Cerebellar nuclear complex (tissue), 1 donor: ENCODE measurements at places on chromosomes 16 and 17.

DNA sequence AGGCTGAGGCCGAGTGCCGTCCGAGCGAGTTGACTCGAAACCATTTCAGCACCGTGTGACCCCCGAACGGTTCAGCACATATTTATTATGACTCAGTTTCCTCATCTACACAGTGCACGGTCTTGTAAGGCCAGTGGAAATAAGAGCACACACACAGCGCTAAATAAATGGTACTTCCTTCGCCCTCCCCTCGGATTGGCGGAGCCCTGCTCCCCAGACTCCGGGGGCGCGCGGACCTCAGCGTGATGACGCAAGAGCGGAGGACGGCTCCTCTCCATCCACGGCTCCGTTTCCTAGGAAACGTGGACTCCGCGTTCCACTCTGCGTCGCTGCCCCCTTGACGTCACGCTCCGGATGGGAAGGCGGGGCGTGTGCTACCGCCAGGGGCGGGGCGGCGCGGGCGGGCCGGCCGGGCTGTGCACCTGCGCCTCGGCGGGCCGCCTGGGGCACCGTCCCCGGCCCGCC, at the start of gene PARD6A:
Gene PARD6A (plus strand): TSS at position 397 of the 465 bp plus-strand sequence. CDS start 79 bp downstream, outside the sequence.
- peak; percentile 97 for DNase-seq

GRCh38 chr16:50261160-50261706, 5.1 kb upstream of the ADCY7 start:
- no peak for DNase-seq

- no peak for DNase-seq
Observed at GRCh38 chr17:65750631-65751115, 189.2 kb upstream of the AXIN2 start.

GRCh38 chr16:77579351-77579891, 142.9 kb upstream of the NUDT7 start:
- no peak for DNase-seq

GRCh38 chr16:68732042-68732680, 4.9 kb upstream of the CDH1 start:
- no peak for DNase-seq

- no peak for DNase-seq
Observed at GRCh38 chr17:63132459-63132911, 166.4 kb downstream of the TANC2 start.

DNA sequence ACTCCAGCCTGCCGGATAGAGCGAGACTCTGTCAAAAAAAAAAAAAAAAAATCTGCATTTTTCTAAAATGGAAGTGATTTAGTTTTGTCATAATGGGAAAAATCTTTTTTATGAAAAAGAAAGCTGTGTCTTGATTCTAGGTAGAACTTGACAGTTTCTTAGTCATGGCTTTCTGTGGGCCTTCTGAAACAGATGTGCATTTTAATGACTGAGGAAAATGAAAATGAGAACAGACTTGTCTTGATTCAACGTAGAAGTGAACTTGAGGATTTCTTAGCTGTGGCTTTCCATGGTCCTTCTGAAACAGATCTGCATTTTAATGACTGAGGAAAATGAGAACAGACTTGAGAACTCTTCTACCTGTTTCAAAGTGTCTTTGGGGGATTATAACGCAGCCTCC, 171.7 kb downstream of the VPS53 start:
- no peak for DNase-seq

- DNase-seq: no peak
Observed at GRCh38 chr17:51275381-51275780, 15.0 kb downstream of the UTP18 start.

DNA sequence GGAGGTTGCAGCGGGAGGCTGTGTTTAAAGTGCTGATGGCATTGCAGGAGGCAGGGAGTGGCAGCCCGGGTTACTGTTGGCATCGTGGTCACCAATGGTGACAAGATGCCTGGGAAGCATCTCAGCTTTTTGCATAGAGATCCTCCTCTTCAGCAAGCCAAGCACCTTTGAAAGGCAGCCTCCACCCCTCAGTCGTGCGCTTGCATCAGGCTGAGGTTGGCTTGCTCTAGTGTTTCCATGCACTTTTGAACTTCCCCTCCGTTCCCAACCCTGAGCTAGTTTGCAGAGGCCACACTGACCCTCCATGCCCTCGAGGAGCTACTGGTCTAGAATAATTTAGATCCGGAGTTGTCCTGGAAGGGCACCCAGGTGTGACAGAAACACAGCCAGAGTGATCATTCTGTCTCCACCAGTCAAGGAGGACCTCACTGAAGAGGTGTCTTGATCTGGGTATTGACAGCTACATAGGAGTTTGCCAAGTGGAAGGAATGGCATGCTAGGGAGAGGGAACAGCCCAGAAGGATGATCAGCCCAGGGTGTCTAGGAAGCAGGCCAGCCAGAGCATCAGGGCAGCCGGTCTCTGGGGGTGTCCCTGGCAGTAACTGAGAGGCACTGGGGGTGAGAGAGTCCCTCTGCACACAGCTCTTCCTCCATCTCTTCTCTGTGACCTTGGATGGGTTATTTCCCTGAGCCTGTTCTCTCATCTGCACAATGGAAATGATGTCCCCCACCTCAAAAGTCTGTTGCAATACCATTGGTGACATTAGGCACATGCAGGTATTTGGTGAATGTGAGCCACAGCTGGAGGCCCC, 7.7 kb downstream of the BEAN1 start:
- DNase-seq: no peak

DNA sequence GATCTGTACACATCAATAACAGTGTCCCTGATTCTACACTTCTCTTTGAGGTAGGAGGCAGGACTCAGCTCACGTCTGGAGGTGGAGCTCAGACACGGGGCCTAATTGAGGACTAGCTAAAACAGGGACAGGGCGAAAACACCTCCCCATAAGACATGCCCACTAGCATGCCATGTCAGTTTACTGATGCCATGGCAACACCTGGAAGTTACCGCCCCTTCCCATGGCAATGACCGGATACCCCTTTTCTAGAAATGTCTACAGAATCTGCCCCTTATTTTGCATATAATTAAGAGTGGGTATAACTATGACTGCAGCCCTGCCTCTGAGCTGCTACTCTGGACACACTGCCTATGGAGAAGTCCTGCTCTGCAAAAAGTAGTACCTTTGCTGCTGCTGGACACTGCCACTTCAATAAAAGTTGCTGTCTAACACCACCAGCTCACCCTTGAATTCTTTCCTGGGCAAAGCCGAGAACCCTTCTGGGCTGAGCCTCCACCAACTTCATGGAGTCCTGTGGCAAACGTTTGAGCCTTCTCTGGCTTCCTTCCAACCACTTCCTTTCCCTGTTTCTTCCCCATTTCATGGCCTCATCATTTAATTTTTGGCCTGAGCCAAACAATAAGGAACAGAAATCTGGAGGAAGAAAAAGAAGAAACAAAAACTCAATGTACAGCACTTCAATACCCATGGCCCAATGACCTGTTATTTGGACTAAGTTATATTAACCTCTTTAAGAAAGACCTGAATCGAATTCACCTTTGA, 21.0 kb downstream of the PHB1 start:
- DNase-seq: no peak

DNA sequence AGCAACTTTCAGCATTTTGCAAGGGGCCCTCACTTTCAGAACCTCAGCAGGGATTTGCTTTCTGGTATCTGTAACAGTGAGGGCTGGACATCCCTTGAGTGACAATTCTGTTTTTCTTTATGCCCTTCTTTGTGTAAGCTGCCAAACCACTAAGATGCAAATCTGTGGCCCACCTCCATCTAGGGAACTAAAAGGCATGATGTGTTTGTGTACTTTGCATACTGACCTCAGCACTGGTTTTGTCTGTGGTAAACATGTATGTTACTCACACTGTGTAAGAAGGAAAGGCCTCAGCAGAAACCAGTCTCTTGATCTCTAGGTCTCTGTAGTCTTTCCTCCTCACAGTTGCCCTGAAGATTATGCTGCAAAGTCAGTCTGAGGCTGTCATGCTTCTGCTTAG, 396.6 kb upstream of the DYNLRB2 start:
- no peak for DNase-seq

- DNase-seq: no peak
Observed at GRCh38 chr17:3763777-3764170, 37.2 kb downstream of the ITGAE start.

DNA sequence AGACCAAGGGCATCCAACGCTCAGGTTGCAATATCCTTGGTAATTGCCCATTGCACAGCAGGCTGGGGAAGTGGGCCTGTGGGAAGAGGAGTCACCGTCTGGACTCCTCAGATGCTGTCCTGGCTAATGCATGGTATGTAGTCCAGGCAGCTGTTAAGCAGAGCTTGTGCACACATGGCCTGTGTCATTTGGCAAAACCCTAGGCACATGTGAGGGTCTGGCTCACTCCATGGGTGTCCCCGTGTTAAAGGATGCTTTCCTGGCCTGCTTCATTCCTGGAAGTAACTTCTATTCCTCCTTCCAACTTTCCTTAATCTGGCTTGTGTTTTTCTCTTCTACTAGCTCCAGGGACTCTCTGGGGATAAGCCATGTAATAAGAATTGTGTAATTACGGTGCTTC, 378.0 kb upstream of the CA10 start:
- no peak for DNase-seq

DNA sequence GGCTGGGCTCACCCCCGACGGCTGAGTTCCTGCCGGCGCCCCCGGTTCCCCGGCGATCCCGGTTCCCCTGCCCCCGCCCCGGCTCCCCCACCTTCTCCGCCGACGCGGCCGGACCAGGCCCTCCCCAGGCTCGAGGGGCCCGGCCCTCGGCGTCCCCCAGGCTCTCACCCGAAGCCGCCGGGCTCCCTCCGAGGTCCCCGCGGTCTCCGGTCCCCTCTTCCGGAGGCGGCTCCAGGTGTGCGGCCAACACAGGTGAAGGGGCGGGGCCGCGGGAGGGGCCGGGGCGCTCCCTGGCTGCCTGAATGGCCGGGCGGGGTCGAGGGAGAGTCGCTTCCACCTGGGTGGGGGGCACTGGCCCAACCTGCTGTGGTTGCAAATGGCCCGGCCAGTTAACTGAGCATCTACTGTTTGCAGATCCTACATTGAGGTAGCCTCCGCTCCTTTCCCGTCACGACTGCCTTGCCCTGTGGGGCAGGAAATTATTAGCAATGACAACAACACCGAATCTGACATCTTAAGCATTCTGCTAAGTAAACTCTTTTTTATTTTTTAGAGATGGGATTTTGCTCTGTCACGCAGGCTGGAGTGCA, at the start of gene BICDL2:
Gene BICDL2 (minus strand): TSS at position 219 of the 590 bp plus-strand sequence. CDS start 1,448 bp downstream, outside the sequence.
- DNase-seq: no peak

DNA sequence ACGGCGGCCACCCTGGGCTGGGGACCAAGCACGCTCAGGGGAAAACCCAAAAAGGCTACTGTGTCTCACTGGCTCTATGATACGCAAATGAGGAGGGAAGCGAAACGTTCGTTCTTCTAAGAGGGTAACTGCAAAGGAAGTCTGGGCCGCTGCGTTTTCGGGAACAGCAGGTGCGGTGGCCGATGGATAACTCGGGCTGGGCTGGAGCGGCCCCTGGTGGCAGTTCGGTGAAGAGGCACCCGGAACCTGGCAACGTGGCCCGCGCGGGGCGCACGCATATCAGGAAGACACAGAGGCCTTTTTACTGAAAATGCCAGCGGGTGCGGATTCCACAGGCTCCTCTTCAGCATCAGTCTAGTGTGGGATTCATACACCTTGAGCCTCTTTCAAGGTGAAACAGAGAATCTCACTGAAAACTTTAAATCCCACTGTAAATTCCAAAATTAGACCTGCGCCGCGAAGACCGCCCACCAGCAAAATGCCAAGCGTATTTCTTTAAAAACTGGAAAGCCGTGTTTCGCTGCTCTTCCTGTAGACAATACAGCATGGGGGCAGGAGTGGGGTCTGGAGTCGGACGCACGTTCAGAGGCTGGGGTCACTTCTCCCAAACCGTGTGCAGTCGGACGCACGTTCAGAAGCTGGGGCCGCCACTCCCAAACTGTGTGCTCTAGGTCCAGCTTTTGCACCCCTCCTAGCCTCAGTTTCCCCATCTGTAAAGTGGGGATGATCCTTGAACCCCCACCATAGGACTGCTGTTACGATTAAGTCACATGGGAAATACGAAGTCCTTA, 44.4 kb upstream of the METTL9 start:
- peak; percentile 67 for DNase-seq

GRCh38 chr17:2433696-2434095, 32.8 kb upstream of the MNT start:
- no peak for DNase-seq

DNA sequence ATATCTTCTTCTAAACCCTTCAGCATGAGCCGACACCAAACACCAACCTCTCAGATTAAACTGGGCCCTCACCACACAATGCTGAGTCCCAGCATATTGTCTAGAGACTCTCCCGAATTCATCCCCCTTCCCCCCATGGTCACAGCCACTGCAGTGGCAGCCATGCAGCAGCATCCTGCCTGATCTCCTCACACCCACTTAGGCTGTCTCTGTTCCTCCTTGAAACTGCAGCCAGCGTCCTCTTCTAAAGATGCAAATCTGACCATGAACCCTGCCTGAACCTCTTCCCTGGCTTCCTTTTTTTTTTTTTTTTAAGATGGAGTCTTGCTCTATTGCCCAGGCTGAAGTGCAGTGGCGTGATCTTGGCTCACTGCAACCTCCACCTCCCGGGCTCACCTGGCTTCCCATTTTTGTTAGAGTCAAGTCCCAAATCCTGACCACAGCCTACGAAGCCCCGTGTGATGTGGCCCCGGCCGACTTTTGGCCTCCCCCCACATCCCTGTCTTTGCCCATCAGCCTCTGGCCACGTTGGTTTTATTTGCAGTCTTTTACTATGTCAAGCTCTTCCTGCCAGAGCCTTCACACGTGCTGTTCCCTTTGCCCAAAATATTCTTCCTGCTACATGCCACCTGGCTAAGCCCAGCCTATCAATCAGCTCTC, 2.8 kb downstream of the FA2H start:
- no peak for DNase-seq

- no peak for DNase-seq
Observed at GRCh38 chr17:11296994-11297393, 56.0 kb downstream of the SHISA6 start.

DNA sequence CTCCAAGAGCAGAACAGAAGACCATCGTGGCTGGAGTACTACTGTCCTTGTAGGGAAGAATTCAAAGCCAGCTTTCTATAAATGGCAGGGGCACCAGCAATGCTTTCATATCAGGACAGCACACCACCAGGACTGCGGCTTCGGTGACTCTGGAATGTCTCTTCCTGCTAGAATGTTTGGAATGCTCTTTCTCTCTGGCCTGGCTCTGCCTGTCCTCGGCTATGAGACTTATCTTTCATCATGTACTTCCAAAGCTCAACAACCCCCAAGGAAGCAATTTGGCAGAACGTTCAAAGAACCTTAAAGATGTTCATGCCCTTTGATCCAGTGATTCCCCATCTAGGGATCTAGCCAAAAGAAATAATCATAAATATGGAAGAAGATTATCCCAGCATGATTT, 52.7 kb upstream of the NOG start:
- DNase-seq: no peak

DNA sequence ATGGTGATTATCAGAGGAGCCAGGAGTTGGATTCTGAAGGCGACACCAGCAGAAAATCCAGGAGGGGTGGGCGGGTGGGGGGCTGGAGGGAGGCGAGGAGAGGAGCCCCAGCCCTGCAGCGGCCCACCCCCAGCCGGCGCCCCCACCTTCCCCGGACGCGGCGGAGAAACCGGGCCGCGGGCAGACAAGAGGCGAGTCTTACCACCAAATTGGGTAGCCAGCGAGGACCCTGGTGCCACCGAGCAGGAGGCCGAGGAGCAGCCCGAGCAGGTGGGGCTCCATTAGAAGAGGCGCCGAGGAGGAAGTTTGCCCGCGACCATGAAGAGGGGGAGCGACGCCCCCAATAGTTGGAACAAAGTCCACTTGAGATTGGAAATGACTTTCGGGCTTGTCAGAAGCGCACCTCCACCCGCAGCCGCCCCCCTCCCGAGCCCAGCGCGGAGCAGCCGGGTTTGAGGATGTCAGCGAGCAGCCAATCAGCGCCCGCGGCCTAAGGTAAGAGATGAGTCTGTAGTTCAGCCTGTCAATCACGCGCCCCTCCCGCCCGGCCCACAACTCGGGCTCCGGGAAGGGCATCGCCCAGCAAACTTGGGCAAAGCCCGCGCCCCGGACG, at the start of gene WNT3:
Gene WNT3 (minus strand): TSS at position 377 of the 613 bp plus-strand sequence. CDS start 95 bp downstream, at position 282.
- no peak for DNase-seq
